ENCODE measurements at places on chromosomes 4 and X.

DNA sequence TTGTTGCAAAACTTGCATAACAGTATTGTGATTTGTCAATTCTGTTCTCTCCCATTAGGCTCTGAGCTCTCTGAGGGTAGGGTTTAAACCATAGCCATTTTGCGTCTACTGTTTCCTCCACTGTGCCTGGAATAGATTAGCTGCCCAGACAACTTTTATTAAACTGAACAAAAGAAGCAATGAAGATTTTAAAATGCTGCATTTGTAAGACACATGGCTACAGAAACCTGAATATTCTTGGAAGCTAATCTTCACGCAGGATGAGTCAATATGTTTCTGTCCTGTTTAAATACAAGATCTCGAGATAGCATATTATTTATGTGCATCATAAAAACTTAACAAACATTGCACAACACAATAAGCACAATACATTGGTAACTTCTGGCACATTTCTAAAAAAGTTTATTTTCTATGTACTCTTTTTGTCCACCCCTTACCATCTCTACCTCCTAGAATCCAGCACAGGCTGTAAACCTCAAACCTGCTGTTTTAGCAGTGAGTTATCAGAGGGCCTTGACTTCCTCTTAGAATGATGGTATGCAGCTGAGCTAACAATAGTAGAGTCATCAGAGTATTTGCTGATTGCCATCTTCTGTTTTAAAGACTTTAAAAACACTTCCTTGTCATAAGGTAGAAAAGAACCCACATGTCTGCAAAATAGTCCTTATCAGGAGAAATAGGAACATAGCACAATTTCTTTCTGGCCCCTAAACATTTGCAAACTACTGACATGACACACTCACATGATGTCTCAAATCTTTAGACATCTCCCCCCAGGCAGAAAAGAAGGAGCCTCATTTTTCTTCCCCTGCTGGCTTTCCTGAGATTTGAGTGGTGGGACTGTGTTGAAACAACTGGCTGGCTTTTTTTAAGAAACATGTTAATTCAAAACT is 10.6 kb upstream of the CCNG2 start:
- DNase-seq: no peak

DNA sequence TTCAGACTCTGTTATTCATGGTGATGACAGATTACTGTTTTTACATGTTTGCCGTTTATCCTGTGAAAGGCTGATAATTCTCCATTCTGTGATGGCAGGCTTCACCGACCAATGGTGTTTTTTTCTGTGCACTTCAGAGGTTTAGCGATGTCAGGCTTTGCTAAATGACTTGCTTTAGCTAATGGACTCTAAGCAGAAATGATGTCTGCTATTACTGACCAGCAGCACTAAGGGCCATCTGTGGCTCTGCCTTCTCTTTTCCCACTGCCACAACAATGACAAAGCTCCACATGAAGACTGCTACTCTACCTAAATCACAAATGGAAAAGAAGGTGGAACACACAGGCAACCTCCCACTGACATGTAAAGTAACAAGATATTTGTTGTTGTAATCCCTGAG is 68.4 kb upstream of the ALB start:
- DNase-seq: no peak

GRCh38 chrX:138709886-138710791 is 1.4 kb downstream of the FGF13 start:
- DNase-seq: no peak

GRCh38 chr4:177099211-177099610 is 210.5 kb upstream of the NEIL3 start:
- no peak for DNase-seq

GRCh38 chr4:166012129-166013030 is 139.3 kb downstream of the TLL1 start:
- no peak for DNase-seq

DNA sequence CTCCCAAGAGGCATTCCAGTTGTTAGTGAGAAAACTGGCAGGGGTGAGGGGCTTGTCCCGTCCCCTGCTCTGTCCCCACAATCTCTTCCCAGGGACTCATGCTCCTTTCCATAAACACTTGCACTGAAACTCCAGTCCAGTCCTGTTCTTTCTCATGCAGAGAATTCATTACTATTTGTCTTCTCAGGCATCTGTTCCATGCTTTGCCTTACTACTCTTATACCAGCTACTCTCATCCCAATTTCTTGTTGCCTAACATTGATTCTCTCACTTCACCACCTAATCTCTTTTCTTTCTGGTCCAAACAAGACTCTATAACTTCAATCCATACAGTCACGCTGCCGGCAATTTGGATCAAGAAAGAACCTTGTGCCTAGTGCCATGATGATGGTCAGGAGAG is 97.1 kb upstream of the VEGFC start:
- no peak for DNase-seq

DNA sequence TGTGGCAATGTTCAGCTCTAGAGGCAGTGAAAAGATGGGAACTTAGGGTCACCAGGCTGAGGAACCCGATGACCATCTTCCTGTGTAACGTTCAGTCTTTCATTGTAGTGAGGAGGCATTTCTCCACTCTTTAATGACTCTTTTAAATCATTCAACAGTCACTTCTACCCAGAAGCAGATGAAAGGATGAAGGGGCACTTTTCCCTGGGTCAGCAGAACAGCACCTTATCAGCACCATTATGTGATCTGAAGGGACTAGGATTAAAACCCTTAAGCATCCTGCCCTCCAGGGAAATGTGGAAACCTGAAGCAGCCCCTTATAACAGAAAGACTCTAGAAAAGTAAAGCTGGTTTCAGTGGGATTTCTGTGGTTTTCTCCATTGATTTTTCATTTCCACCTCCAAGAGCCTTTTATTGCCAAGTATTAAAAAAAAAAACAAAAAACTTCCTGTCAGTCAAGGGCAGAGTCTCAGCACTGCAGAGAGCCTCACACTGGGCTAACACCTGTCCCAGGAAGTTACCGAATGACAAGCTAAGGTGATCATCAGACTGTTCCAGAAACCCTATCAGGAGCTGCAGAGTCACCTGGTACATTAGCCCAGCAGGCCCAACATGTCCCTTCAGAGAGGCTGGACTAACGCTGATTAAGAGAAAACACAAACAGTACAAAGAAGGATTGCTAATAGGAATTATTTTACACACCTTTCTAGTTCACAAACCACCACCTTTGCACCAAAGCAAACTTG is 185.9 kb downstream of the SHROOM3 start:
- no peak for DNase-seq

DNA sequence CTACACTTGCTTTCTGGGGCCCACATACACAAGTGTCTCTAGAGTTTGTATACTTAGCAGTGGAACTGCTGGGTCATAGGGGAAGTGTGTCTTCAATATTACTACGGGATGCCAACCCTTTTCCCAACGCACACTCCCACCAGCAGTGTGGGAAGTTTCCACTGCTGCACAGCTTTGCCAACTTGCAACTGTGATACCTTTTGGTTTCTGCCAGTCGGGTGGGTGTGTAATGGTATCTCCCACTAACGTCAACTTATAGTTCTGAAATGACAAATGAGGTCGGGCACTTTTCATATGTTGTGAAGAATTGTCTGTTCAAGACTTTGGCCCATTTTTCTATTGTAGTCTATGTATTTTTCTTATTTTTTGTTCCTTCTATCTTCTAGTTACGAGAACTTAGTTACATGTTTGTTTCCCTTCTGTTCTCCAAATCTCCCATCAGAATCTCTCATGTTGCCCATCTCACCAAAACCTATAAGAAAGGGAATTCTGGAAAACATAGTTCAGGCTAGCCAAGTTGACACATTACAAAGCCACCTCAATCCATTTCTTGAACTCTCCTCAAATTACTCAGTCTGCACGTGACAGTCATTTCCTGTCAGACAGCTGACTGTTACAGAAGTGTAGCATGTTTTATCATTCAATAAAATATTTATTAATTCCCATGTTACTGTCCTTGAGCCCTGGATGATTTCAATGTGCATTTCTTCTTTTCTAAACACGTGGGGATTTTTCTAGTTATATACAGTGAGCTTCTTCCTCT is 30.7 kb downstream of the PNMA6E start:
- no peak for DNase-seq

GRCh38 chr4:51884606-51885005 is 41.7 kb downstream of the DCUN1D4 start:
- no peak for DNase-seq

DNA sequence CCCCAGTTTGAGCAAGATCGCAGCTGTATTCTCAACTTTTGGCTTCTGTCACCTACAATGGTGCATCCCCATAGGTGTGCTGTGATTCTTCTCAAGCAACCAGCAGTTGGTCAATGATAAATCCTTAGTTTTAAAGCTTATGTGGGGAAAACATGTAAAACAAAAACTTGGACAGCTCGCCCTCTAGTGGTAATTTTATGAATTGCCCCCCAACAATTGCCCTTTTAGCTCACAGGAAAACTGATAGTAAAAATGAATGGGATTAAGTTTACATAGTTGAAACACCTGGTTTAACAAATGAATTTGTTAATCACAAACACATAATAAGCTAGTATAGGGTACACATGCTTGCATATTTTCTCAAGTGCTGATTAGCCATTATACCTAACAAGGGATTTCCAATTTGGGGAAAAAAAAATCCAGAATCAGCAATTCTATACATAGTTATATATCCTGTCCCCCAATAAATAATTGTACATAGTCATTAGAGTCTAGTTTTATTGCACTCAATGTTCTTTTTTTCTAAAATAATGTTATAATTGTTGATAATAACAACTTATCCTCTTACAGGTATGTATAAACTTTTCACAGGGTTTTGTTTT is 30.1 kb downstream of the TEX13A start:
- no peak for DNase-seq

All from NCI-H748 treated with DMSO at 0.1 percent for 48 hours (cell line).